ENCODE measurements at places on chromosomes 1 and 21.
A peak's percentile ranks its signal among the peaks of the same experiment; 100 is the strongest.

- no peak for DNase-seq
Observed at GRCh38 chr1:204980840-204981405, 62.1 kb upstream of the CNTN2 start.

DNA sequence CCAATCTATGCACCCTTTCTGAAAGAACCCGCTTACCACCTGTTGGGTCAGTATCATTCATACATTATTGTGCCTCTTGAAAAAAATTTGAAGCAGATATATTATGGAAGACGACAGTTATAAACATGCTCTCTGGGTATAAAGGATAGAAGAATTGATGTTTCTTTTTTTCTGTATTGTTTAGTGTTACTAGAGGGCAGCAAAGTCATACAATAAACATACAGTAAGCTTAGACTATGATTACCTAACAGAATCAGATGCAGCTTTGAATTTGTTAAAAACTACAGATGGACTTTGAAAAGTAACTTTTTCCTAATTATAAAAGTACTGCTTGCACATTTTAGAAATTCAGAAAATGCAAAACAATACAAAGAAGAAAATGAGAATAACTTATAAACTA is 11.1 kb upstream of the PAXBP1 start:
- peak; percentile 17 for DNase-seq

DNA sequence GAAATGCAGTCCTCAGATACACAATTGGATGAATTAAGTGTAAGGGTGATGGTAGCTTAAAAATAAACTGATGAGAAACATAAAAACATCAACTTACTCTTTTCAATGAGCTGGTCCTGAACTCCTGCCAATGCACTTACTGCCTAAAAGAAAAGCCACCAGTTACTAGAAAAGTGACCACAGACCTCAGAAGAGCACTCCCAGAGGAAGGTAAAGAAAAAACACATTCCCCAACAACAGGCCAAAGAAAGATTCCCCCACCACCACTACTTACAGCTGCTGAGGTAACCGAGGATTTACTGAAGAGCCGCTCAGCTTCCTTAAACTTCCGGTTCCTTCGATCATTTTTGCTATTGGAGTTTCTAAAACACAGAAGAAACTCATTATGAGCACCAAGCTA is 5.4 kb downstream of the MEAF6 start:
- peak; percentile 20 for DNase-seq

GRCh38 chr1:101247404-101248287 is 10.8 kb downstream of the S1PR1 start:
- DNase-seq, result no peak

DNA sequence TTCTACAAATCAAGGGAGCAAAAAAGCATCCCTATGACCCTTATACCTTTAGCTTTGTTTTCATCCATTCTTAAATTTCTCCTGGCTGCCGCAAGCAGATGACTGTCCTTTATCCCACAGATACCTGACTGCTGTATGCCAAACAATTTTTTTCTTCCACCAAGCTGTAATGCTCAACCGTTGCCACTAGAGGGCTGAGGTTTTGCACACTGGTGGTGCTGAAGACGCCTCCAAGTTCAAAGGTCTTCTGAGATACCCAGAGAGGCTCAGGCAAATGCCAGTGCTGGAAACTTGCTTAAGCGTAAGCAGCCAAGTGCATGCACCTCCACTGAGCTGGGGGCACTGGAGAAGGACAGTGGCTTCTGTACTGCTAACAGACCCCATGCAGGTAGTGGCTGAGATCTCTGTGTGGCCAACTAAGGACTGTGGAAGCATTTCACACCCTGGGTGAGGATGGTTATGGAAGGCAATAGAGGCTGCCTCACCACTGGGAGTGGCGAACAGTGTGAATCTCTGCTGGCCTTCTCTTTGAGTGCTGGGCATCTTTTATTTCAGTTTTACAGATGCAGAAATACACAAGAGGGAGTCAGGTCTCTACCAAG is 28.5 kb downstream of the CNIH3 start:
- DNase-seq, result peak; percentile 68
